ENCODE measurements at places on chromosomes 13 and 19. TPM values are rescaled to one million over a fixed set of nuclear protein-coding genes. Genes with fewer than 3 reads are reported as not detected.

The HIPK4 gene
- total RNA-seq = 0.31 TPM

The PTH2 gene
- not detected for total RNA-seq

The C19orf73 gene
- 1.0 TPM for total RNA-seq

The KLK8 gene
- not detected for total RNA-seq

The CCL25 gene
- total RNA-seq = not detected

The NLRP11 gene
- not detected for total RNA-seq

The FCAR gene
- not detected for total RNA-seq

All from melanocyte of skin (primary cell).